ENCODE measurements at places on chromosomes 2 and 18. TPM values are rescaled to one million over a fixed set of nuclear protein-coding genes. Genes with fewer than 3 reads are reported as not detected.

DNA sequence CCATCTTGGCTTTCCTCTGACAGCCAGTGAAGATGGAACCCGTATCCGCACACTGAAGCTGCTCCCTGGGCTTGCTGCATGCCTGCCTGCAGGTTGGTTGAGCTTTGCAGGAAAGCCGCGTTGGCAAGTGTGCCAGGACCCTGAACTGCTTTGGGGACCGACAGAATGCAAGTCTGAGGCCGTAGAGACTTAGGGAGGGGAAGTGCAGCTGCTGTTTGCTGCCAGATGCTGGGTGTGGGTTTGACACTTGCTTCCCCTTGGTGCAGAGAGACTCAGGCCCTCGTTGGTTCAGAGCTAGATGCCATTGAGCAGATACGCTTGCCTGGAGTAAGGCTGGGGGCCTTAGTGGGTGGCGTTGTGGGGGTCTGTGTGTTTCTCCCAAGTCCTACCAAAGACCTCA lies 13.1 kb upstream of the PHLPP1 start:
- no peak for DNase-seq

Gene ADGRF3
- total RNA-seq = not detected

DNA sequence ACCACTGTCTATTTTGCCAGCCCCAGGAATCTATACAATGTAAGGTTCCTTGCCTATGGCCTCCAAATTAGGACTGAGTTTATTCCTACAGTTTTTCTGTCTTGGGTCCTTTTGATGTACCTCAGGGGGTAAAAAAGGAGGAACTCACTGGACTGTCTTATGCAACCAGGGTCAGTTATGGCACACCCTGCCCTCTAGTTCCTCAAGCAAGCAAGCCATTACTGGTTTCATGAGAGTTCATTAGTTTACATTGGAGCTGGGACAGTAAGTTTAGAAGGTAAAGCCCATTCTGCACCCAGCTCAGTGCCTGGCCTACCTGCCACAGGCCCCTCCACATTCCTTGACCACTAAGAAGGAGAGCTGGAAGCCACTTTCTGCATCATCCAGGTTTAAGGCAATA lies 68.7 kb upstream of the WIPF1 start:
- no peak for DNase-seq

DNA sequence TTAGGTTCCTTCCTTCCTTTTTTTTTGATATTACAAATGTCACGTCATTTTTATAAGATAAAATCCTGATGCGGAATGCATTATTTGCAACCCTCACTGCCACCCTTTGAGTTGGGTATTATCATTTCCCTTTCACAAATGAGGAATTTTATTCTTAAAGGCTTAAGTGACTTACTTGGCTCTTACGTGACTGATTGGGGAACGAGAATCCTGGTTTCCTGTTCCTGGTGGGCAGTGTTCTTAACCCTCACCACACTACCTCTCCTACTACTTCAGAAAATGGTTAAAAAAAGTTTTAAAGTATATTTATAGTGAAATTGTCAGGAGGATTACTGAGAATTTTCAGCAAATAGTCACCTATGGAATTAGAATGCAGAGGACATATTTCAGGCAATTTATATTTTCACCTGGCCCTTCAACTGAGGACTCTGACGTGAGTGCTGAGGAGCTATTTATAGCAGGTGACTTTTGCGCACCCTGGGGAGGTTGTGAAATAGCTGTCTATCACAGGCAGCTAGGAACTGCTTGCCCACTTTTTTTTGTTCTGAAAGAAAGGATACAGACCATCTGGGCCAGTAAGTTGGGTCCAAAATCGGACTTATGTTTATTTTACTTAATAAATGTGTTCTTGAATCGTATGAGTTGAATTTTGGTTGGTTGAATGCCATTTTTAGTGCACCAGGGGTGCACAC lies 18.7 kb upstream of the RASGRP3 start:
- no peak for DNase-seq

DNA sequence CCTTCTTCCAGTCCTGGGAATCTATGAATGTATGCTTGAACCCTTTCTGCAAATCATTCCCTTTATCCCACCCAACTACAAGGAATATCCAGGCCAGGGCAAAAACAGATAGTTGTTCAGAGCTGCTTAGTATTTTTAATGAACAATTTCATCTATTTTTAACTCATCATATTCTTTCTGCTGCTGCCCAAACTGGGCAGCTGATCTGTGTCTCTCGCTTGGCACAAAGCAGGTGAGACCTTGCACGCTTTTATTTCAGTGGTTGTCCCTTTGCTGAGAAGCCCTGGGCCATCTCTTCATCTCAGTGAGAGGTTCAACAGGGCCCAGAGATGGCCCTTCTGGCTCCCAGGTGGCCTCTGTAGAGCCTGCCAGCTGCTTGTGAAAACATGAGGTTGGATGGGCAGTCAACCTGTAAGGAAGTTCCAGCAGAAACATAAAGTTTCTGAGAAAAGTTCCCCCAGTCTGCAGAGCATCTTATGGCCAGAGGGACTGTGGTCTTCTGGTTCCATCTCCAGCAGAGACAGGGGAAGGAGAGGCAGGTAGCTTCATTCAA lies 57.5 kb downstream of the MYCN start:
- no peak for DNase-seq

Gene PPIL3
- total RNA-seq = 12.2 TPM

Gene GKN2
- total RNA-seq = not detected

Gene TUBA3D
- not detected for total RNA-seq

Gene PASK
- 51.6 TPM for total RNA-seq

Gene TTR
- 1.0 TPM for total RNA-seq
